ENCODE measurements at places on chromosomes 3 and 15.

DNA sequence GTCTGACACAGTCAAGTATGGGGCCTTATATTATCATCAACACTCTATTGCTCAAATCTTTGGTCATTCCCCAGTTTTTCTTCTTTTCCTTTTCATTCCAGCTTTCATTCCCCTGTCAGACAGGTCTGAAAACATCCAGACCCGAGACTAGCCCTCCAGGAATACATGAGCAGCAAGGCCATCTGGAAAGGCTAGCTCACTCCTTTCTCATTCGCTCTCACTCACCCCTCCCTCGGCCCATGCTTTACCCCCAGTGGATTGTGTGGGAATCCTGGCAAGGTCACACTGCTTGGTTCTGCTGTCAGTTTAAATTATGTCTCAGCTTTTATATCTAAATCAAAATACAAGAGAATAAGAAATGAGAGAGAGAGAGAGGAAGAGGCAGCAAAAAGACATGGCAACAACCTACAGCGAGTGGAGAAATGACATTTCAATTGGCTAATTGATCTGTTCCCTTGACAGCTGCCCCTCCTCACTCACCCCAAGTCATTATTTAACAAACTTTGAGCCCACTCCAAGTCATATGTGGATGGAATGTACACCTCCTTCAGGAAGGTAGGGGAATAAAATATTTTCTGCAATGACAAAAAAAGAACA is 962.2 kb downstream of the TUSC7 start:
- no peak for DNase-seq

DNA sequence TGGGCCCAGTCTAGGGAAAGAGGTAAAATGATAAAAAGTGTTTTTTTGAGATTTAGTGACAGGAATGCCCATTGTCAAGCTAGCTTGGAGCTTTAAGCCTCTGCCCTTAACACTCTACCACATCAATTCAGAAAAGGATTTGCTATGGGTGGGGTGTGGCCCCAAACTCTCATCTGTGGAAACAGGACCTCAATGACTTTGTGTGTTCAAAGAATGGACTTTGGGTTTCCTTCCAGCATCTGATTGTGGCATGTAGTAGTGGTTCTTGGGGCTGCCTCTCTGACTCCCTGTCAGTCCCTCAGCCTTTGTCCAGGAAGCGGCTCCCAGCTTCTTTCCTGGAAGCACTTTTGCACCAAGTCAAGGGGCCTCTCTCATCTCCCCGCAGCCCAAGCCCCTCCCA is 56.1 kb downstream of the CCNL1 start:
- no peak for DNase-seq

DNA sequence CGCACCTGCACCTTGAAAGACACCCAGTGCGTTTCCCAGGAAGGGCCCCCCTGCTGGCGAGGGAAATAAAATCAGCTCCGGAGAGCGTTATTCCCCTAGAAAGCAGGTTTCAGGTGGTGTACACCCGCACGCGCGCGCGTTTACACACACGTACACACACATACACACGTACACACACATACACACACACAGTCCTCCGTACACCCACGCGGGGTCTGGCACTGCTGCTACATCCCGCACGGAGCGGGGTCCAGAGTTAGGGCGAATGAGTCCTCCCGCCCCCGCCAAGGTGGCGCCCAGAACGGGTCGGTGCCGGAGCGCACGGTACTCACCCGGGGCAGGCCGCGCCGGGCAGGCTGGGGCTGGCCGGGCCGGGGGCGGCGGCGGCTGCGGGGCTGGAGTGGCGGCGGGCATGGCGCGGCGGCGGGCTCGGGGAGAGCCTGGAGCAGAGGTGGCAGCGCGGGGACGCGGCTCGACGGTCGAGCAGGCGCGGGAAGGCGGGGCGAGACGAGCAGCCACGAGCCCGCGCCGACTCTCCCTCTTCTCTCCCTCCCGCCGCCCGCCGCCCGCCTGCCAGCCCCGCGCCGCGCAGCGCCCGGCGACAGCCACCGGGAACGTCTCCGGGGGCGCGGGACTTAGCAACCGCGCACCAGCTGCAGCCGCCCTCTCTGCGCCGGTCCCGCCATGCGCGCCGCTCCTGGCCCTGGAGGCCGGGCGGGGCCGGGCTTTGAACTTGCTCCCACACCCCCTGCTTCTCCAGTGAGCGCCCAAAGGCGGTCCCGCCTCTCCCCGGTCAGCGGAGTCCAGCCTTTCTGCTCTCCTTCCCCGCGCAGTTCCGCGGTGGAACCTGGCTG is at the start of gene DCLK3:
Gene DCLK3 (minus strand): TSS at position 704 of the 854 bp plus-strand sequence. CDS start 290 bp downstream, at position 414.
- DNase-seq = no peak

DNA sequence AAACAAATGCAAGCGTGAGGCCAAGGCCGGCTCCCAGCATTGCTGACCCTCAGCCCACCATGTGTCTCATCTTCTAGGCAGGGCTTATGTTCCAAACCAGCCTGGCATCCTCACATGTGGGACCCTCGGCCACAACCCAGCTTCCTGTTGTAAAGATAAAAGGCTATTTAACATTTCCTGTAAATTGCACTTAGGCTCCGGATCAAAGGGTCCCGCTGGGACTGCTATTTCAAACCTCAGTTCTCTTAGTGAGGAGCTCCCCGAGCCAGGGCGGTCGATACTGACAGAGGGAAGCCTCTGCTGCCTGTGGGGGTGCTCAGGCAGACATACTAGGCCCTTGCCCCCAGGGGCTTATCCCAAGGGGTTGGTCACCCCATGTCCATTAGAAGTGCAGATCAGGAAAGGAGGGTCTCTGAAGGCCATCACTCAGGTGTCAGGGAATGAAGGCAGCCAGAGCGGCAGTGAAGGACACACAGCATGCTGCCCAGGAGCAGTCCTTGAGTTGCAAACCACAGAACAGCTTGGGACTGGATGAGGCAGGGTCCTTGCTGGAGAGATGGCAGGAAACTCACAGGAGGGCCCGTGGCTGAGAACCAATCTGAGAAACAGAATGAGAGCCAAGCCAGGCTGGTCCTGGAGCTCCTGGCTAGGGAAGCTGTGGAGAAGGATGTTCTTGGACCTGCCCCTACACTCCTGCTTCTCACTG is 239.9 kb downstream of the TLE3 start:
- no peak for DNase-seq

DNA sequence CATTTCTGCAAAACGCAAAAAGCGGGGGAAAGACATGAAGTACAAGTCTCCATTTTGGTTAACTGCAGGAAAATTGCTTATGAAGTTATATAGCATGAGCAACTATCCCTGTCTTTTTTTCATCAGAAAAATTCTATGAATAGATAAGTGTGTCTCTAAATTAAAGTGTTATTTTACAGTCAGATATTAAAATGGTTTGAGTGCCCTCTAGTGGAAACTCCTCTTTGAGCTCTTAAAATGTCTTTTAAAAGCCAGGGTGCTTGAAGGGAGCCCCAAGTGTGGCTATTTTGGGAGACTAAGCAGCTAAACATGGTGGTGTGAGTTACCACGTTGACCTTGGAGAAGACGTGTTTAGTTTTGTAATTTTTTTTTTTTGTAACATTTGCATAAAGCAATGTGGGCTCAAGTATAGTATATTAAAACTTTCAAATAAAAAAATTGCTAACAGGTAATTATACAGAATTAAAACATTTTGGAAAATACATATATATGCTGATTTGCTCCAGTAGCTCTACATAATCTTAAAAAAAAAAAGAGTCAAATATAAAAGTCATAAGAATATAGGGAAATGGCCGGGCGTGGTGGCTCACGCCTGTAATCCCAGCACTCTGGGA is 77.2 kb downstream of the PPP2R3A start:
- peak; percentile 6 for DNase-seq

DNA sequence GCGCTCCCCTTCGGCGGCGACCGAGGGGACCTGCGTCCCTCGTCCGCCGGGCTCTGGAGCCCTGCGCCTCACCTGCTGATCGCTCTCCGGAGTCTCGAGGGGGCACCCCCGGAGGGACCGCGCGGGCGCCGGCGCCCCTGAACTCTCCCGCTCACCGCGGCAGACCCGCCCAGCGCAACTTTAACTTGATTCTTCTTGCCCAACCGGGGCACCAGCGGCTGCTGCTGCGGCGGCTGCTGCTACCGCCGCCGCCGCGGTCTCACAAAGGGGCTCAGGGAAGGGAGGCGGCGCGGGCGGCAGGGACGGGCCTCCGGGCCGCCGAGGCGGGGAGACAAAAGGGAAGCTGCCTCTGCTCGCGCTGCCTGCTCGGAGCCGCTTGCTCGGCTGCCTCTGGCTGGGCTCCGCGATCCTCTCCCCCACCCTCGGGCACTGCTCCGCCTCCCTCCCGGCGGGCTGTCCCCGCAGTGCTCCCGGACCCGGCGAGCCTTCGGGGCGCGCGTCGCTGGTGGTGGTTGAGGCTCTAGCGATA is at the start of gene PPM1L:
Gene PPM1L (plus strand): TSS at position 456 of the 529 bp plus-strand sequence.
- DNase-seq = peak; percentile 38

GRCh38 chr3:105349684-105350387 is 16.9 kb upstream of the ALCAM start:
- DNase-seq = no peak

DNA sequence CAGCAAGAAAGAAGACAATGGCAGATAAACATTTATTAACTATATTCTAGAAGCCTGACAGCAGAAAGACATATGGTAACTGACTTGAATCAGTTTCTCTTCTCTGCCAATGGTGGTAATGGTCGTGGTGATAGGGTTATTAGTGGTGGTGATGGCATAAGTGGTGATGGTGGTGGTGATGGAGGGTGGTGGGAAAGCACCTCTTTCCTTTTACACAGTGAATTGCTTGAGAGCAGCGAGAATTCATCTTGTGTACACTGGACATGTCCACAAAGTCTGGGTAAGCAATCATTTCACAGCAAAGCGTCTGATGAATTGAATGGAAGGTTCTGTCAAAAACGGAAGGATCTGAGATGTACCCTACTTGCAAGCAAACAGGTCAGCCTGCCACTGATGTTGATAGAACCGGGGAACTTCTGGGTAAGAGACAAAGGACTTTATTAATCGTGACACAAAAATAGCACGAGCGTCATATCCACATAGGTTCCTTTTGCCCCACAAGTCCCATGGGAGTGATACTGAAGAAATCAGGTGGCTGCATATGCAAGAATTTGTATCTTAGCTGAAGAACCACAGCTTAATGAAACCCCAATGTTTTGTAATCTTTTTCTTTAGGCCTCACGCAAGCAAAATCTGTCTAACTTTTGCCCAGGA is 23.5 kb upstream of the TBC1D5 start:
- no peak for DNase-seq

DNA sequence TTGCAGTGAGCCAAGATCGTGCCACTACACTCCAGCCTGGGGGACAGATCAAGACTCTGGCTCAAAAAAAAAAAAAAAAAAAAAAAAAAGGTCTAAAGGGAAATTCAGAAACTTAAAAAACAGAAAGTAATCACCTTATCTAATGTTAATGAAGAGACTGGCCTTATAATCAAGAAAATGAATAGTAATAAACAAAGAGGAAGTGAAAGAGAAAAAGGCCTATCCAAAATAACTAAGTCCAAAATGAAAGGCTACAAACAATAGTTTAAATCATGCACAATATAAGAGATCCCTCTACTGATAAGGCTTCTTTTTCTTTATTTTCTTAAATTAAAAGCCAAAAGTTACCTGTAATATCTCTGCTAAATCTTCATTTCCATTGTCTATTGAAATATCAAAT is 37.1 kb upstream of the HDC start:
- DNase-seq = no peak

DNA sequence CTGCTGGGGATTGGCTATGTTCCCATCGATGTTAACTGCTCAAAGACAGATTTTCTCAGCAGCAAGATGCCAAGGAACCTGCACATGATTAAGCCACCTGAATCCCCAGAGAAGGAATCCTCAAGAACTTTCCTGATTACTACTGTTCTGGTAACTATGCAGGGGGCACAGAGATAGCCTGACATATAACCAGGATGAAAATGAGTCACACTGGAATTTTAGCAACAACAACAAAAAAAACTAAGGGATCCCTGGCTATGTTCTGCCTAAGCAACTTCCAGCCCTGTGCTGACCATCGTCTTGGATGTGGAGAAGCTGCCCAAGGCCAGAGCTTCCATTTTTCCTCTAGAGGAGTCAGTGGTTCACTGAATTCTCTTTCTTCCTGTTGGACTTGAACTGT is 13.8 kb downstream of the RIOX2 start:
- DNase-seq = no peak

DNA sequence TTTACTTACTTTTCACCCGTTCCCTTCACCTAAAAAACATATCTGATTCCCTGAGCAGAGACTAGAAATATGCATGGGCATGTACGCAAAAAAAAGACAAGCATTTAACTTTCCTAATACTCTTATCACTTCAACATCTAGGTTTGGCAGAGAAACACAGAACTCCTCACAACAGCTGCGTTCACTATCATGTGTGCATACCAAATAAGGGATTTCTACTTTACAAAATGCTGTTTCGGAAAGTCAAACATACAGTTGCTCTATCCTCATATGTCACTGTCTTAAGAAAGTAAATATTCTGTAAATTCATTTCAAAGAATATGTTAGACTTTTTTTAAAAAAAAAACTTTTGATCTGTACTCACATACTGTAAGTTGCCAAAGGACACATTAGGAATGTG is 65.1 kb upstream of the CBLB start:
- no peak for DNase-seq

DNA sequence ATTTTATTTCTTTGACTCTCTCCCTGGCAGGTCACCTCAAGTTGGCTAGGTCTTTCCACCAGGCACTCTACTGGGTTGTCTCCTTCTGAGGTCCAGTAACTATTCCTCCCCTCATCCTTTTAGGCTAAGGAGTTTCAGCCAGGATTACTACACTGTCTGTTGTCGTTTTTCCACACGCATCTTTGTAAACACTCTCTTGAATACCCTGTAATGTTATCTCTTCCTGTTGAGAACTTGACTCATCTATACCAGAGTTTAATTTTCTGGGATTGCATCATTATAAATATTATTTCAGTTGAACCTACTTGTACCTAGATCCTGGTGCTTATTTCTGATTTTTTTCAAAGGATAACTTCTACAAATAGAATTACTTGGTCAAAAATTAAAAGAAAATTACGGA is 138.3 kb downstream of the SQOR start:
- DNase-seq = no peak

DNA sequence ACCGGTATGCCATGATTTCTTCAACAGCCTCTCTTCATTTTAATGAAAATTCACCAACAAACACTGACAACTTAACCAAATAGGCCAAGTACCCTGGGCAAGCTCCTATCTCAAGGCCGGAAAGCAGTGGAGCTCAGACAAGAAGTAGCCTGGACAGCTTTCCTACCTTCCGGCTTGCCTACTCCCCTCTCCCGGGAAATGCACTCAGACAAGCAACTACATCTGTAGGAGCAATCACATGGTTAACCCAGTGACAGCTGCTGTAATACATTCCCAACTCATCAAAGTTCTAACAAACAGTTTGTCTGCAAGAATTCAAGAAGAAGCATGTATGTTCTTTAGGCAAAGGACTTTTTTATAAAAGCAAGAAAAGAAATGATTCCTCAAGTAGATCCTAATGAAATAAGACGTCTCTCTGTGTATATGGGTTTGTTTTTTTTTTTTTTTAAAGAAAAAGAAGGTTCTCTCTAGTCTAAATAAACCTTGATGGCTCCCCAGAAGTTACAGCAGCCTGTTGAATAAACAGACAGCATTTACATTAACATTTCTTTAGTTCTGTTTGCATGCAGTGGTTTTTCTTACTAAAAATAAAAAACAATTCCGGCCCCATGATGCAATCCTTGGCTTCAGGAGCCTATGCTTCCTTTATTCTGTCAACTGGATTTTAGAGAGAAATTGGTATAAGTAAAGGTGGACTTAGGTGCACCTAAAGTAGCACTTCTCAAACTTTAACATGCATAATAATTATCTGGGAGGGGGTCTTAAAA is 278.7 kb downstream of the NEK10 start:
- no peak for DNase-seq

GRCh38 chr3:170040418-170040817 is 2.6 kb downstream of the GPR160 start:
- DNase-seq = no peak
